ENCODE measurements at places on chromosomes 2 and 18.

GRCh38 chr2:9424447-9425164 is 1.2 kb downstream of the CPSF3 start:
- no peak for DNase-seq

DNA sequence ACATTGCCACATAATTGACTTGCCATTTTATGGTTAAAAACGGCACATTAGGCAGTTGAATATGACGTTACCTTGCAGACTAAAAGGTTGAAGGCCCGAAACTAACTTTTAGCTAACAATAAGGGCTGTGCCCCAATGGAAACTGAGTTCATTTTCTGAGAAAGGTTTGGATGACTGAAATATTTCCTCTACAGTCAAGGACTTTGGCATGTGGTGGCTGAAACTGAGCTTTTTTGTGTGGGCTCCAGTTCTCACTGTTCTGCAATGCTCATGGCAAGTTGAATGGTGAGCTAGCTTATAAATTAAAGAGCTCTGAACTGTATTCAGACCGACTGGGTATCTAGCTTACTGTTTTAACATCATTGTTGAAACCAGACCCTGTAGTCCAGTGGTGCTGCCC is 23.8 kb upstream of the TXNDC2 start:
- DNase-seq, result no peak

DNA sequence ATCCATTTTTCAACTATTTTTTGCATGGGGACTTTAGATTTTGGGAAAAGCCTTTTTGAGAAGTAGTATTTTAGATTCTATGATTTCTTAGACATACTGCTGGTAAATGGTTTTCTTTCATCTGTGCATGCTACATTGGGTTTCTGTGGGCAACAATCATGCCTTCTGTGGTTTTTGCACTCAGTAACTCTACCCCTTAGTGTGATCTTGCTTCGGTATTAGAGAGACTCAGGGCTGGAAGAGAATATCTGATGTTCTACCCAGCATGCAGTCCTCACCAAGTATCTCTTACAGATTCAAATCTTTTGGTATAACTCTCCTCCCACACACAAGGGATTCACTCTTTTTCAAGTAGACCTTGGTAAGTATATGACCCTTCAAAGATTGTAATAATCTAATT is 183.0 kb downstream of the PMAIP1 start:
- no peak for DNase-seq

DNA sequence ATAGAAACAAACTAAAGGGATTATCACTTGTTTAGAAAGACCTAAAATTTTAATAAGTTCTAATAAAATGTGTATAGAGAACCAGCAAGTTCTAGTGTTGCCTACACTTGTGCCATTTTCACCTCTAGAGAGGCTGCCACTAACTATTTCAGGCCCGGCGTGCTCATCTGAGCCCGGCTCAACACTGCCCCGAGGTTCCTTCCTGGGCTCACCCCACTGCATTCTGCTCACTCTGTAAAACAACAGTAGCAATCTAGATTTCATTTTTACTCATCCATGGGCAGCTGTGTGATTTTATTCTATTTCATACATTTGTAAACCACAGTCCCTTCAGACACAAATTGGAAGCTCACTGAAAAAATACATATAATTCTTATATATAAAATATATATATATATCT is 253.2 kb downstream of the L3MBTL4 start:
- no peak for DNase-seq

DNA sequence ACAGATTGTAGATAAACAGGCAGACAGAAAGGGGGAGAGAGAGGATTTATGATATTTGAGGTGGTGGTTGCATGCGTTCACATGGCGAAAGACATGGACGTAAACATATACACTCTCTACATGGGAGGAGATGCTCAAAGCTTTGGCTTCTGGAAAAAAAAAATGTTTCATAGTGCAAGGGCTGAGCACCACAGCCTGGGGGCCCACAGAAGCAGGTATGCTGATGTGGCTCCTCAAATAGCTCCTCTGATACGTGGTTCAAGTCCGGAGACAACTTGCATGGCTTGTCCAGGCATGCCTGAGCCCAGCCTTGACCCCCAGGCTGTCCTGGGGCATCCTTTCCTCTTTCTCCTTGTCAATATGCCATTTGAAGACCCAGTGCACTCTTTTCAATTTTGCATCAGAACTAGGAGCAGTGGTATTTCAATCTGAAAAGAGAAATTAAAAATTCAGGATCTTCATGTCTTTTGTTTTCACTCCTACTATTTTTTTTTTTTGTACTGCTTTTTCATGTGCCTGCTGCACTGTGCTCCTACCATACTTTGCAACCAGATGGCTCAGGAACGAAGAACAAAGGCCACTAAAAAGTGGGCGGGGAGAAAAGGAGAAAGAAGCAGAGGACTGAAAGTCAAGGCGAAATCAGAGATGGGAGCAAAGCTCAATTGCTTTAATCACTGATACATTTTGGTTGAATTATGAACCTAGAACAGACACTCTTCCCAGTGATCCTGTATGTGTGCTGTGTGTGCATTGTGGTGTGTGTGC is 495.7 kb upstream of the TCF4 start:
- no peak for DNase-seq

Measured in activated naive CD4-positive, alpha-beta T cell treated with anti-CD3 and anti-CD28 coated beads, Interleukin-2, amount 50 U/mL, for 16 hours (primary cell).